ENCODE measurements at places on chromosomes 1 and 21.

GRCh38 chr1:198970916-198971315 is 332.1 kb downstream of the PTPRC start:
- DNase-seq, result no peak

DNA sequence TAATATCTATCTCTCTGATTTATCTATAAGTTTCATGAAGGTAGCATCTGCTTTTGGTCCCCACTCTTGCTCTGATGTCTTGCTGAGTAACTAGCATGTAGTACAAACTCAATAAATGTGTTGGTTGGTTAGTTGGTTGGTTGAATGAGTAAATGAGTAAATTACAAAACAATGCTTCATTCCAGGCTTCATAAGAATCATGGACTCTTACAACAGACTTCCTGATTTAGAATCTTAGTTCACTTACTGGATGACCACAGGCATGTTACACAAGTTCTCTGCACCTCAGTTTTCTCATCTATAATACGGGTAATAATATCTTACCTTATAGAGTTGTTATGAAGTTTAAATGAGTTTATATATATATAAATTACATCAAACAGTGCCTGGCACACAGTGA is 98.6 kb downstream of the ZNF281 start:
- DNase-seq, result no peak

- DNase-seq, result no peak
Observed at GRCh38 chr1:192453360-192453992, 122.1 kb upstream of the RGS1 start.

DNA sequence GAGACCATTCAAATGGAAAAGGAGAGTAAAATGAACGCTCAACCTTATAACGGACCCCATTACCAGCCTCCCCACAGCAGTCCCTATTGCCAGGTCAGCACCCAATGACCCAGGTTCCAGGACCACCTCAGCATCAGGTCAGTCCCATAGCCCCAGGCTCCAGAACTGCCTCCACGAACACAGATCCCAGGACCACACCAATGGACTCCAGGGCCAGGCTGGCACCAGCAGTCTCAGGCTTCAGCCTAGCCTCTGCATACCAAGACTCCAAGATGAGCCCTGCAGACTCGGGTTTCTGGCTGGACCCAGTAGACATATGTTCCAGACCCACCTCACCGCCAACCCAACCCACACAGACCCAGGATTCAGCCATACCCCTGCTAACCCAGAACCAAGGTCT is 625.0 kb upstream of the RGS18 start:
- DNase-seq, result no peak

GRCh38 chr1:59230622-59231021 is 66.3 kb upstream of the FGGY start:
- DNase-seq, result no peak

DNA sequence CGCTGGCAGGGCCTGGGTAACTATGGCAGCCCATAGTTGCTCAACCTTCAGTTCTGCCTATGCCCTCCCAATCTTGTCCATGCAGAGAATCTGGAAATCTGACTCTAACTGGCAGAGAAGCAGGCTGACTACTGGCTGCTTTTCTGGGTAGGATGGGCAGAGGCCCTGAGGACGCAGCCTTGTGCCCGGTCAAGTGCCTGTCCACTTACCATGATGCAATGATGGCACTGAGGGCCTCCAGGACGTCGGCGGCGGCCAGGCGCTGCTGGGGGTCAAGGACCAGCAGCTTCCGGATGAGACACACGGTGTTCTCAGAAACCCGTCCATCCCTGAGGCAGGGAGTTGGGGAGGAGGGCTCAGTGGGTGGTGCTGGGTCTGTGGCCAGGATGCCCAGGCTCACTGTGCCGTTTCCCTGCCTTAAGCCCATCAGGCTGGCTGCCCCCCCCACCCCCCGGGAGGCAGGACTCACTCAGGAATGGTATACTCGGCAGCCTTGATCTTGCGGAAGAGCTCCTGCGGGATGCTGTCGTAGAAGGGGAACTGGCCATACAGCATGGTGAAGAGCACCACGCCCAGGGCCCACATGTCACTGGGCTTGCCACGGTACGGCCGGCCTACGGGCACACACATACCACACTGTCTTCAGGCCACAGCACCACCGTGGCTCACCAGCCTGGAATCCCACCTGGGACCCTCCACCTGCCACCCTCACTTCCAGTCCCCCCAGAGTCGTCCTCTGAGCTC is 20.4 kb upstream of the EVA1B start:
- no peak for DNase-seq

All from omental fat pad (tissue), 4 donors.